NCI-H524 treated with DMSO at 0.1 percent for 48 hours (cell line): ENCODE measurements at places on chromosomes 2 and 18.

- DNase-seq: no peak
Measured at GRCh38 chr2:199315299-199316179, 142.2 kb downstream of the SATB2 start.

- DNase-seq: no peak
Measured at GRCh38 chr2:197647961-197648690, 27.3 kb downstream of the RFTN2 start.

DNA sequence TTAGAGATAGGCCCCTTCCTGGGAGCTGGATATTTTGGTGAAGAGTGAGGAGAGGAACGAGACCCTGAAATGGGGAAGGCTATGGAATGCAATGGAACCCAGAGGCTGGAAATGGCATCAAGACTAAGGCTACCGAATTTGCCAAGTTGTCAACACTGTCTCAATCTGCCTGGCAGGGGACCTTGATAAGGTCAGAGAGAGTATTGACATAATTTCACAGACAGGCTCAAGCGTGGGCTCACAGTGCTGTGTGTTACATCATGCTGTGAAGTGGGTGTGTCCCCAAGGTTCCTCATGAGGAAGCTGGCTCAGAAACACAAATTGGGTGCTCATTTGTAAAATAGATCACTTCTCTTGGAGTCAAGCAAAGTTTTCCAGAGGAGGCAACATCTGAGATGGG lies 51.8 kb upstream of the CYRIA start:
- DNase-seq: no peak

DNA sequence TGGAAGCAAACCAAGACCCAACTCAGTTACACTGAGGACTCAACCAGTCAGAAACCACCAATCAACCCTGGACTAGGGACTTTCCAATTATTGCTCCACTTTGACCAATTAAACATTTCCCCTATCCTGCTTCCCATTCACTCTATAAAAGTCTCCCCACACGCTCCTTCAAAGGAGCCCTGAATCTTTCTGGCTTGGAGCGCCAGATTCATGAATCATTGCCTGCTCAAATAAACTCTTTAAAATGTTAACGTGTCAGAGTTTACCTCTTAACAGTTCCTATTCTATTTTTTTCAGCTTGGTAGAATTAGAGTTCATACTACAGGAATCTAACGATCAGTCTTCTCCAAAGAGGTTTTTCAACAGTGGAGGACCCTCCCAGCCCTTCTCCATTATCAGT lies 20.7 kb upstream of the SULT1C2 start:
- no peak for DNase-seq

DNA sequence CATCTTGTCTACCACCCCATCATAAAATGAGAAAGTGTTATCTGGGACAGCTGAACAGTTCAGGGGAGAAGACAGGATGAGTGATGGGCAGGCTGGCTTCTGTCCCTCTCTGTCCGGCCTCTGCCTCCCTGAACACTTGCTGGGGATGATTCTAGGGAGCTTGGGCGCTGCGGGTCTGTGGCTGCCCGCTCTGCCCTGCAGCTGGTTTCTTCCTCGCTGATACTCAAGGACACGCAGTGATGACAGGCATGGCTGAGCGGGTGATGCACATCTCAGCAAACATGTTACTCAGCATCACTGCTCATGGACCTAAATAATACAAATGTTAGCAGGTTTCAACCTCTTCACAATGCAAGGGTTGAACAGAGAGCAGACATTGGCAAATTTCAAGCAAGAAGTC lies 161.1 kb downstream of the TMEM18 start:
- DNase-seq: no peak

- DNase-seq: no peak
Measured at GRCh38 chr2:231905026-231905425, 21.2 kb downstream of the NPPC start.

DNA sequence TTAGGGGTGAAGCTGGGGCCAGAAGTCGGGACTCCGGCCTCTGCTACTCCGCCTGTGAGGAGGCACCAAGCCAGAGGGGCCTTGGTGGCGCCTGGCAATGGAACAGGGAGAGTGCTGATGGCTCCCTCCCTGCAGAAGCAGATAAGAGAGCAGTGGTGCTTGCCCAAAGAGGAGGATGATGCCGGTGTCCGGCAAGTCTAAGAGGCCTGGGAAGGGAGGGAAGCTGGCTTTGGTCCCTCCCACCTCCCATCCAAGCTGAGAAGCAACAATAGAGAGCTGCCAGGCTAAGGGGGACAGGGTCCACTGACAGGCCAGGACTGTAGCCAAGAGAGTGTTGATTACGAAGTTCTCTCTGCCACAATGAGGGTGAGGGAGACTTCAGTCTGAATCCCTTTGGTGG lies 479.5 kb downstream of the TNS1 start:
- DNase-seq: no peak

- no peak for DNase-seq
Measured at GRCh38 chr18:74454279-74454751, 2.8 kb downstream of the DIPK1C start.

DNA sequence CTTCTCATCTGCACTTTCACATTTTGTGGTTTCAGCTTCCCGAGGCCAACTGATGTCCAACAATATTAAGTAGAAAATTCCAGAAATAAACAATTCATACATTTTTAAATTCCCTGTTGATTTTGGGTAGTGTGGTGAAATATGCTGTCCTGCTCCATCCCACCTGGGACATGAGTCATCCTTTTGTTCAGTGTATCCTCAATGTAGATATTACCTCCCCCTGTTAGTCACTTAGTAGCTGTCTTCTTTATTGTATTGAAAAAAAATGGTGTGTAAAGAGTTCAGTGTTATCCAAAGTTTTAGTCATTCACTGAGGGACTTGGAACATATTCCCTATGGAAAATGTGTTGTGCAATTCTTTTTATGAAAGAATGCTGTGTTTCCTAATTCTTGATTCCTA lies 348.1 kb downstream of the SOCS6 start:
- no peak for DNase-seq

DNA sequence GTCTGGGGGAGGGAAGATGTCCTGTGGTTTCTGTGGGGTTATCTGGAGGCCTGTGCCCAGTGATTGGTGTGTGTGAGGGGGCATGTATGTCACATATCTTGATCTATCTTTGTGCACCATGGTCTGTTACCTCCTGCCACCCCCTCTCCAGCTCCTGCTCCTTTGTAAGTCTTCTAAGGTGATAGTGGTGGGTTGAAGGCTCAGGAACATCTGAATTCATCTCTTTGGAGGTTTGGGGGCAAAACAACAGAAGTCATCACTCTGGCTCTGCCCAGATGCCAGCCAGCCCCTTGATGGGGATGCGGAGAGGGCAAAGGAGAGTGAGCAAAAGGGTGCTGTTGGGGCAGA lies 2.7 kb upstream of the WNT6 start:
- DNase-seq: no peak

- DNase-seq: no peak
Measured at GRCh38 chr2:28406276-28407096, 13.8 kb downstream of the FOSL2 start.

DNA sequence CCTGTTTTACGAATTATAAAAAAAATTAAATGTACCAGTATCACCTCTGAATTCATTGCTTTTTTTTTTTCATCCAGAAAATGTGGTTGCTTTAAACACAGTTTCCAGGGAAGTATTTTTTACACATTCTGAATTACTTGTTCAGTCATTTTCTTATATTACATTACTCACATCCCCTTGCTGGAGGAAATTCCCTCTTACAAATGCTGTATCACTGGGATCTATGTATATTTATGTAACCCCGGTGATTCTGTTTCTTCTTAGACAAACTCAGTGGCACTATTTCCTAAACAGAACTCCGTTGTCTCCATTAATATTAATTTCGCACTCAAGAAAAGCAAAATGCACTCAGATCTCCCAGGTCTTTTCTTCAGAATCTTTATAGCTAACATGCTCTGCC lies 1078.5 kb upstream of the ZEB2 start:
- no peak for DNase-seq

GRCh38 chr18:79944126-79944731 lies 7.2 kb downstream of the SLC66A2 start:
- no peak for DNase-seq

DNA sequence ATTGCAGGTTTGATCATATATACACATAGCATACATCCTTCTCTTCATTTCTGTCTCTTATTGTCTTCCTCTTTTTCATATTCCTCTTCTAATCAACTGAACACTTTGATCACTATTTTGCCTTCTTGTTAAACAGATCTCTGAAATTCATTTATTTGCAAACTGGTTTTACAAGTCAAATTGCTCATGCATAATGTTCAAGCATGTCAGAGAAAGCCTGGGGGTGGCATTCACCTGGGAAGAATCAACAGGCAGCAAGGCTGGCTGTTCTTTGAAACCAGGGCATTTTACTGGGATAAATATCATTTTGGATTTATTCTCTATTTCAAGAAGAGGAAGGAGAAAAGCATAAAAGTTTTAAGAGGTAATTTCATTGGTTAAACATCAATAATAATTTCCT lies 66.9 kb upstream of the LRATD1 start:
- DNase-seq: no peak

DNA sequence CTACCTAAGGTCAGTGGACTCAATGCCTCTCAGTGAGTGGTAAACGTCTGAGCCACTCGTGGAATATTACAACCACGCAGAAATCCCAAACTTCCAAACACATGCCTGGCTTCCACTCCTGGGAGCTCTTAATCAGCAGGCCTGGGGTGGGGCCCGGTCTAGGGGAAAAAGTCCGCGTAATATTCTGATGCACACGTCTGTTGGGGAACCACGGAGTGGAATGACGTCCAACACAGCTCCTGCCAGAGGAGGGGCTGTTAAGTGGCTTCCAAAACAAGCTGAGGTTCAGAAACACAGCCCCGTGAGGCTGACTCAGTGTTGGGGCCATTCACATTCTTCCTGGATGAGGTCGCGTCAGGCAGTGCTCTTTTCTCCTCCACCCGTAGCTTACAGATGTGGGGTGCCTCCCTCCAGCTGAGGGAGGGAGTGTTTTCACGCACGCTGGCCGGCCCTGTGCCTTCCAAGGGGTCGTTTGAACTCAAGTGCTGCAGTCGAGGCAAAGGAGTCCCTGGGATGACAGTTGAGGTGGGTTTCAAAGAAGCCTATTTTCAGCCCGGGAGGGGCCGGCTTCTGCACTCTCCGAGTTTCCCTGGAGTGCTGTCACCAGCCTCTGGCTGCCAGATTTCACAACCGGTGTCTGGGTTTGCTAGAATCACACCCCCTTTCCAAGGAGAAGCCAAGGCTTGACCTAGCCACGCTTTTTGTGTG lies 73.1 kb downstream of the ACKR3 start:
- DNase-seq: no peak

DNA sequence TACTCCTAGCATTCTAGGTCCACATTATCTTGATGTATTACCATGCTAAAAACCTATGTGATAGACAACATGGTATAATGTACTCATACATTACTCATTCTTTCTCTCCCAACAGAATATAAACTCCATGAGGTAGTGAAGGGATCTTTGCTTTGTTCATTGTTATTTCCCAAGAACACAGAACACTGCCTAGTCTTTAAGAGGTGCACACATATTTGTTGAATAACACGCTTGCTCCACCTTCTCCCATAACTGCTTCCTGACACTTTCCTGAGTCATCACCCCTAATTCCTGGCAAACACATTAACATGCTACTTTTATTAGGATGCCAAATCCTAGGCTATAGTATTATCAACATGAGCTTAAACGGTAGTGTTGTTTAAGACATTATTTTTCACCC lies 41.3 kb downstream of the REV1 start:
- DNase-seq: no peak

- DNase-seq: no peak
Measured at GRCh38 chr2:181738074-181738473, 57.8 kb upstream of the NEUROD1 start.

- DNase-seq: no peak
Measured at GRCh38 chr2:135563793-135564192, 32.5 kb downstream of the R3HDM1 start.

- no peak for DNase-seq
Measured at GRCh38 chr2:45004562-45005191, 4.6 kb downstream of the SIX2 start.

DNA sequence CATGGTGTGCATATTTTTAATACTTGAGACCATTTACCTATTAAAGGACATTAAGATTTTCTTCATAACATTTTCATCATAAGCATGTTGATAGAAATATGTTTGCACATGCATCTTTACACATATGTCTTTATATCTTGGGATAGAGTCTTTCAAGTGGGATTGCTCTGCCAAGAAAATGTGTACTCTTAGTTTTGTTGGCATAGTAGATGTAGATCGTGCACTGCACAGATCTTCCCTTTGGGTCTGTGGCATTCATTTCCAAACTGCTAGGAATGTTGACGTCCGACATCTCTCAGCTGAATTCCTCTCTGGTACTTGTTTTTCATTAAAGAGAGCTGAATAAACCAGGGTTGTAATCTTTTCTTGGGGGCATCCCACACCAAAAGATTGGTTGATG lies 183.2 kb upstream of the RPRM start:
- DNase-seq: no peak

- no peak for DNase-seq
Measured at GRCh38 chr2:105142239-105142638, 99.3 kb upstream of the GPR45 start.

- no peak for DNase-seq
Measured at GRCh38 chr2:94984964-94985575, 40.4 kb upstream of the MAL start.

GRCh38 chr2:195706161-195706900 lies 49.3 kb downstream of the SLC39A10 start:
- DNase-seq: no peak

- DNase-seq: no peak
Measured at GRCh38 chr18:22601481-22601880, 183.8 kb upstream of the CTAGE1 start.

DNA sequence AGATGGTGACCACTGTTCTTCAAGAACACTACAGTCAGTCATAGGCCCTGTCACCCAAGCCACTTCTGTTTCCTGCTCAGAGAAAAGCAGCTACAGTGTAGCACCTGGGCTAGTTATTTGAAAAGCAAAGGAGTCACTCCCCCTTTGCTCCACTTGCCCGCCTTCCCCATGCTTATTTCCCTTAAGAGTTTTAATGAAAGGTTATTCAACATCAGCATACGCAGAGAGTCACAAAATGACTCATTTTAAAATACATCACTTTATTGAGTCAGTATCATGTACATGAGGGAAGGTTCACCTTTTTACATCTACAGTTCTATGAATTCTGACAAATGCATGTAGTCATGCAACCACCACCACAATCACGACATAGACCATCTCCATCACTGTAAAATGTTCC lies 71.3 kb downstream of the TNFRSF11A start:
- no peak for DNase-seq

DNA sequence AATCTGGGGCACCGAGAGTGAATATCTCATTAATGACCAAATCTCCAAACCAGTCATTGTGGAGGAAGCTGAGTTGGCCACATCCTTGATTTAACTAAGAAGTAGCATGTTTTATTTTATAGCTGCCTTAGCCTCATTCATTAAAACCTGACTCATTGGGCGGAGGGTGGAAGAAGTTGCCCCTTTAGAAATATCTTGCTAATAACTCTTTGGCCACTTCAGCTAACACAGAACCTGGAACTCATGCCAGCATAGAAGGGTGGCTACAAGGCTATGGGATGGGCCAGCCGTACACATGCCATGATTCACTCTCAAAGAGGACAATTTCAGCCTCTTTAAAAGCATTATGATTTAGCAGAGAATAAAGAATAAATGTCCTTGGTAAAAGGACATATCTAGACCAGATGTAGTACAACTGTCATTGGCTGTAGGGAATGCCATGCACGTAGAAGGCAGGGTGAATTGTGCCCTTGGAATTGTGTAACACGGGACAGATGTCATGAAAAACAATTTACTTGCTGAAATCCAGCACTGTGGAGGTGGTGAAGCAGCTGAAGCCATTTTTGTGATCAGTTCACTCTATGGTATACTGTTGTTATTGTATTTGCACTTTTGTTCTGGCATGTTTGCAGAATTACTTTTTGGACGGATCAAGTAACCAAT lies 330.0 kb downstream of the PLCL1 start:
- DNase-seq: no peak
